CMK (cell line): ENCODE measurements at places on chromosomes 5 and 9.

DNA sequence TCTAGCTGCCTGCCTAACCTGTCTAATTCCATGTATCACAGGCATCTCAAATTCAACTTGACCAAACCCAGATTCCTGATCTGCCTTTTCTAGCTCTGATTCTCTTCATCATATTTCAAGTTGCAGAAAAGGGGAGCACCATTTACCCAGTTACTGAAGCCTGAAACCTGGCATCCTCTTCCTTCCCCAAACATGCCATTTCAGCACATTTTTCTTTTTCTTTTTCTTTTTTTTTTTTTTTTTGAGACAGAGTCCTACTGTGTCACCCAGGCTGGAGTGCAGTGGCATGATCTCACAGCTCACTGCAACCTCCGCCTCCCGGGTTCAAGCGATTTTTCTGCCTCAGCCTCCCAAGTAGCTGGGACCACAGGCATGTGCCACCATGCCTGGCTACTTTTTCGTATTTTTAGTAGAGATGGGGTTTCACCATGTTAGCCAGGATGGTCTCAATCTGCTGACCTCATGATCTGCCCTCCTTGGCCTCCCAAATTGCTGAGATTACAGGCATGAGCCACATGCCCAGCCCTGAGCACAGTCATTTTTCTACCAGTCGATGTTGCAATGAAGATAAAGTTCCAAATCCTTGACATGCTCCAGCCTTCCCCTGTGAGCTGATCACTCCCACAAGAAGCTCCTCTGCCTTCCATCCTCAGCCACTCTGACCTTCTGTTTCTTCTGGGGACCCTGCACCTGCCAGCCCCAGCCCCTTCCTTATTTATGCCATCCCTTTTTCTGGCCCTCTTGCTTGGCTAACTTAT is 32.2 kb downstream of the ACER2 start:
- DNase-seq, result no peak

- DNase-seq, result no peak
These were observed 63.6 kb downstream of the RNF180 start for GRCh38 chr5:64229163-64229774.

DNA sequence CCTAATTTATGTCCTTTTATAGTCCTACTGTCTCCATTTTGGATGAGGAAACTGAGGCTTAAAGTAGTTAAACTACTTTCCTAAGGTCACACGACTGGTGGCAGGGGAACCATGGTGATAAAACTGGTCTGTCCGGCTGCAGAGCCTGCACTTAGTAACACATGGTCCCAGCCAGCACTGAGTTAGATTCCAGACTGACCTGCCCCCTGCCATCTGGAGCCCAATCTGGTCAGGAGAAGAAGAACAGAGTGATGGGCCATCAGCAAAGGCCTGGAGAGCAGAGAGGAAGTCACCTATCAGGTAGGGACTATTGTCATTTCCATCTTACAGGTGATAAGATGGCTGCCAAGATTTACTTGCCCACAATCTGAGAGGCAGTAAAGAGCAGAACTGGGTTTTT is 86.6 kb upstream of the SLC25A48 start:
- DNase-seq, result no peak

GRCh38 chr9:126015424-126015823 is 268.3 kb downstream of the PBX3 start:
- no peak for DNase-seq

GRCh38 chr5:136279314-136279713 is 86.0 kb downstream of the TRPC7 start:
- no peak for DNase-seq
